Progenitor cell of endocrine pancreas (in vitro differentiated cells): ENCODE measurements at places on chromosomes 7 and 10. TPM values are rescaled to one million over a fixed set of nuclear protein-coding genes. Genes with fewer than 3 reads are reported as not detected.

DNA sequence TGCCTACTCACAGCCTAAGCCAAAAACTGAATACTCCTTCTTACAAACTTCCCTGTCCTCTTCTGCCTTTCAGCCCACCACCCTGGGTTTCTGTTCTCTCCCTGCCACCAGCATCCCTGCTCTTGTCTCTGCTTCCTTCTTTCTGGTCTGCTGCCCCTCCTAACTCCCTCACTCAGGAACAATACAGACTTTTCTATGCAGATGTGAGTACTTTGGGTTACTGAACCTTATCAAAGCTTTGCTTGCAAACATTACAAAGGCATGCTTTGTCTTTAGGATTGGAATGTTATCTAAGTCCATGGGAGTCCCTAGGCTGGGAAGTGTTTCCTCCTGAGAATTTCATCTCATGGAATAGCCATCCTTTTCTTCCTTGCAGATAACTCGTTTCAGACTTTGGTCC, 28.9 kb downstream of the CNNM1 start:
- DNase-seq, result no peak

- DNase-seq, result no peak
These were observed 3.8 kb upstream of the SKIDA1 start for GRCh38 chr10:21529032-21529910.

DNA sequence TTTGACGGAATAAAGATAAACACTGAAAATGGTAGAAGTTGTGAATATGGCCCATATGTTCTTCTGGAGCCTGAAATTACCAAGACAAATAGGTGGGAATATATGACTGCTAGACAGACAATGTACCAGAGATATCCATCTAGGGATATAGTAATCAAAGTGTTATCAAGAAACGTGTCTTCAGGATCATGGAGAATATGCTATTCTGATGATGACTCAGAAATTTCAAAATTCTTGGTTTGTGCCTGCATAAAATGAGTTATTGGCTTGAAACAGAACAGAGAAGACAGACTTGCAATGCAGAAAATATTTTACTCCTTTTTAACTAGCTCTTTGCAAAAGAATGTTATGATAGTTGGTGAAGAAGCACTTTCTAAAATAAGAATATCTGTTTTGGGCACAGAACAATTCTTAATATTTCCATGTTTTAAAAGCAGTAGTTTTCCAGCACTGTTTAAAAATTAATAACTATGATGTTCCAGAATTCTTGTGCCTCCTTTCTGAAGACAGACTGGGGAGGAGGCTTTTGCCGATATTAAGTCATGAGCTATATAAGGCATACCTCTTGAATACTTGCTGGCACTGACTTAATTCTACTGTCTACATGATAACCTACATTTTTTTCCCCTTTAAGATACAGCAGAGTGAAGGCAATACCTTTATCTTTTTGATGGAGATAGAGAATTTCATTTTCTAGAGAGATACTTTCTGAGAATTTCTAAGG, 34.4 kb upstream of the CABCOCO1 start:
- DNase-seq, result no peak

DNA sequence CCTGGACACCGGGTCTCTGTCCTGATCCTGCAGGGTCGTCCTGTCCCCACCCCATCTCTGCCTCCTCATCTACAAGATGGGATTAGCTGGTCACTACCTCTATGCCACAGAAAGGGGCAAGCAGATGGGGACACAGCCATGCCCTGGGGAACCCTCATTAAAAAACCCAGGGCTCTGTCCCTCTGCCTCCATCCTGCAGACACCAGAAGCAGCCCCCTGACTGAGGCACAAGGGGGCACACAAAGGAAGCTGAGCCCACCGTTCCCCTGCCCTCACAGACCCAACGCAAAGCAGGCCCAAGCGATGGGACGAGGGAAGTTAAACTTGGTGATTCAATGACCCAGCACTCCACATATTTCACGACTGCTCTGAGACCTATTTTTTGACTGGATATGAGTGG, 142.4 kb downstream of the TCERG1L start:
- no peak for DNase-seq

DNA sequence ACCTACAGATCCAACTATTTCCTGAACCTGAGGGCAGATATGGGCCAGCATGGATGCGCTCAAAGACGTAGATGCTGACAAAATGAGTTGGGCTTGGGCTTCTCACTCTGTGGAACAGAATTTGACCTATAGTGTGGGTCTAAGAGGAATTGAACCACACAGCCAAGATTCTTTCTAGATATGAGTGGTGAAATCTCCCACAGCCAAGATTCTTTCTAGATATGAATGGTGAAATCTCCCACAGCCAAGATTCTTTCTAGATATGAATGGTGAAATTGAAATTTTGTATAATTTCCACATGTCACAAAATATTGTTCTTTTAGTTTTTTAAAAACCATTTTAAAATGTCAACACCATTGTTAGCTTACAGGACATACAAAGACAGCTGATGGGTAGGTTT, 215.4 kb upstream of the LRGUK start:
- DNase-seq, result no peak

PODXL gene
- total RNA-seq, result 21.2 and 27.0 TPM in 2 replicates

DNA sequence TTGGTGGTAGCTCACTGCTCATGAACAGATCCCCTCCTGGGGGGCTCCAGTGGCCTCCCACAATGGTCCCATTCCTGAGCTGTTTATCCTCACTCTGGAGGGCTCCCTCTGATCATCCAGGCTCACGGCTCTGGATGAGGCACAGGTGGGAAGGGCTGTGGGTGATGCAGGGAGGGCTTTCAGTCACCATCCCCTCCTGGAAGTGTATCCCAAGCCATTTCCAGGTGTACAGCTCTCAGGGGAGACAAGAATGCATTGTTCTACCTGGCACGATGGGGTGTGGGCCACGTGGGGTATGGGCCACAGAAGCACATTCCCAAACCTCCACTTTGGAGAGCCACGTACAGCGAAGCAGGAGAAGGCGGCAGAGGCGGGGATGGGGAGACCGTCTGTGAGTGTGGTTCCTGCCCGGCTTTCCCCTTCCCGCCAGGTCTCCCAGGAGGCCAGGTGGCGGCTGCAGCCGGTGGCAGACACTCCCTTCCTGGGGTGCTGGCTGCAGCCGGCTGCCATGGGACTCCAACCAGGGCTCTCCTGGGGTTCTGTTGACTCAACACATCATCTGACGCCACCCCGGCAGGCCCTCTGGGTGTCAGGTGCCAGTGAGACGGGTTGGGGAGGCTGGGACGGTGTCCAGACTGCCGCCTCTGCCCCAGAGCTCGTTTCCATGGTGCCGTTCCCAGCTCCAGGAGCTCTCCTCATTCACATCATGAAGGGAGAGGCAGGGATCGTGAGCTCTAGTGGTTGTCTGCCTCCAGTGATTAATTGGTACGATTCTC, 169.7 kb upstream of the RHEB start:
- no peak for DNase-seq

PRKAR2B gene
- total RNA-seq, result 19.2 and 20.3 TPM in 2 replicates

DNA sequence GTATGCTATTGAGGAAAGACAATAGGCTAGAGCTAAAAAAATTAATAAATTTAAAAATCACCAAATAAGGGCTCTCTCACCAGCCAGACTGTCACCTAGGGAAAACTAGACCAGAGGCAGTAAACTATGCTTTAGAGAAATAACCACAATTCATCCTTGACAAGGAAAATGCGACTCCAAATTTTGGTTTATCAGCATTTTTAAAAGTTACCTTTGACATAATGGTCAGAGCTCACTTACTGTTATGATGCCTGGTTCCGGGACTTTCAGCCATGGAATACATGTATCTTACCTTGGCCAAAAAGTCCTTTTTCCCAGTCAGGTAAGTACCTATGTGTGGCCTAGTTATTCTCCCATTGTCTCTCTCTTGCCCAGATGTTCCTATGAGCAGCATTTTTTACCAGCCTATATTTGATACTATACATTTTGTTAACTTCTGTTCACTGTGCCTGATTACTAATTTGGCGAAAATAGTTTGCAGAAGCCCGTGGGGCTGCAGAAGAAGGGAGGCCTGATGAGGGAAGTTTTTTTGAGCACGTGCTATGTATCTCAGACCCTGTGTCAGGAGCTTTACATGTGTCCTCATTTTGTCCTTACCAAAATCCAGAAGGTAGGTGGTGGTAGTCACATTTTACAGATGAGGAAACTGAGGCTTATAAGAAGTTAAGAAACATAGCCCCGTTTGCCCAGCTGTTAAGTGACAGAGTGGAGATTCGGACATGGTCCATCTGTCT, 149.7 kb downstream of the CELF2 start:
- DNase-seq, result no peak

DNA sequence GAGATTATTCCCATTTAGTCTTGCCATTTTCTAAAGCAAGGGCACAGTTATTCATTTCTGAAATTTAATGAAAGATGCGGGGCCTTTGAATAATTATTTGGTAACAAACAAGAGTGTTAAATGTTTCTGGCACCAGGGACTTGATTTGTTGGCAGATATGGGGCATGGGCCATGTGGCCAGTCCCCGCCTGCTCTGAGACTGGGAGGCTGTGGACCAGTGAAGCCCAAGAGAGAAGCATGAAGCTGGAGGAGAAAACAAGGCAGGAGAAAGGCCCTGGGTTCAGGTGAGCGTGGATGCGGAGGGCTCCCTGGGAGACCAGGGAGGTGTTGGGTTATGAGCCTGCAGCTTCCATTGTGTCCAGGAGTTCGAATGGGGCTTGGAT, 378.5 kb downstream of the TCERG1L start:
- no peak for DNase-seq
